ENCODE measurements at places on chromosomes 13 and 19.

- no peak for DNase-seq
These were observed 988.6 kb downstream of the PCDH17 start for GRCh38 chr13:58620176-58620575.

DNA sequence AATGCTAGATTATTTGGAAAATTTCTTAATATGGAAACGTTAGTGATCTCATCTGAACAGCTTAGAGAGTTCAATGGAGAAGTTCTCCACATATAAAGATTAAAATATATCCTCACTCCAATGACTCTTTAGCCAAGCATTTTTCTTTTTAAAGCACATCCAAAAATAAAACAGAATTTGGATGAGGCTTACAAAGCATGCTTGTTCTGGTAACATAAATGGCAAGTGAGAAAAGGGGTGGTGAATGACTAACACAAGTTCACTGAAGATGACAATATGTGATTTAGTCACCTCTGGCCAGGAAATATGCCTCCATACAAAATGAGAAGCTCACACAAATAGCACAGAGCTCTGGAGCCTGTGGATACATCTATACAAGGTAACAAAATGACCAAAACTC, 253.0 kb downstream of the PCDH20 start:
- no peak for DNase-seq

- no peak for DNase-seq
These were observed 216.1 kb upstream of the TMTC4 start for GRCh38 chr13:100890645-100891044.

DNA sequence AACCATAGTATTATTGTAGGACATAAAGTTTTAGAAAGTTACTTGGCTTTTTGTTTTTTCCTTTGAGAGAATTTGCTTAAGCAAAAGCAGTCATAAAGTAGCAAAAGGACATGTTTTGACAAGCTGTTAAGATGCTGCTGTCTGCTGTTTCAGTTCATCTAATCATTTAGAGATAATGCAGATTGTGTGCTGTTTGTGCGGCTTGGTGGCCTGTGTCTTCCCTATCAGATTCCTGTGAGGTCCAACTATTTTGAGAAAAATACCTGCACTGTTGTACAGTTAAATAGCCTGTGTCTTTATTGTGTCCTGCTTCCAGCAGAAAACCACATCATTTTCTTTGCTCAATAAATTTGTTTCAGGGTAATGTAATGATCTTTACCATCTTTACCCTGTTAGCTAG, 20.0 kb downstream of the UCHL3 start:
- DNase-seq, result no peak

DNA sequence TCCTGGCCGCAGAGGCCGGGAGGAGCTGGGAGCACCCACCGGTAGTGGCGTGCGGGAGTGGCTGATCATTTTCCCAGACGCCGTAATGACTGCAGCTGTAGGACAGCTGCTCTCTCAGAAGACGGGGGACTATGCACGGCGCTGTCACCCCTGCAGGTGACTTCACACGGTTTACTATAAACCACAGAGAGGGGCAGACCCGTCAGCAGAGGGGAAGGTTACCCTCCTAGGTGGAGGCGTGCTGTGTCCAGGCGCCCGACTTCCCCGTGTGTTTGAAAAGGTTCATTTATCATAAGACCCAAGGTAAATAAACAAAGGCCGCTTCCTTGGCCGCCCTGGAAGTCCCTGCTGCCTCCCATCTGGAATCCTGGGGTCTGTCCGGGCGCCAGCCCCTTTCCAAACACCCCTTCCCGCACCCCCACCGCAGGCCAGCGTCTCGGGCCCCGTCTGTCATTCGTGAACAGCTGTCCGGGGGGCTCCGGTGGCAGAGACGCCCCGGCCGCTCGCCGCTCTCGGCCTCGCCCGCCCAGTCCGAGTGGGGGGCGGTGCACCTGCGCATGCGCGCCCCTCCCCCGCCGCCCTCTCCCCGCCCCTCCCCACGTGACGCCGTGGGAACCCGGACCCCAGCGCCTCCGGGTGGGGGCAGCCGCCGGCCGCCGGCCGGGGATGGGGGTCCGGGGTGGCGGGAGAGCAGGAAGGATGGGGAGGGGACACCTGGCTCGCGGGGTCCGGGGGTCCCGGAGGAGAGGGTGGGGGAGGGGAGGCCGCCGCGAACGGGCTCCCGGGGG, 915 bp downstream of the SHC2 start:
- DNase-seq, result peak; percentile 62

- DNase-seq, result no peak
These were observed 45.8 kb downstream of the VWA8 start for GRCh38 chr13:41915081-41915480.

DNA sequence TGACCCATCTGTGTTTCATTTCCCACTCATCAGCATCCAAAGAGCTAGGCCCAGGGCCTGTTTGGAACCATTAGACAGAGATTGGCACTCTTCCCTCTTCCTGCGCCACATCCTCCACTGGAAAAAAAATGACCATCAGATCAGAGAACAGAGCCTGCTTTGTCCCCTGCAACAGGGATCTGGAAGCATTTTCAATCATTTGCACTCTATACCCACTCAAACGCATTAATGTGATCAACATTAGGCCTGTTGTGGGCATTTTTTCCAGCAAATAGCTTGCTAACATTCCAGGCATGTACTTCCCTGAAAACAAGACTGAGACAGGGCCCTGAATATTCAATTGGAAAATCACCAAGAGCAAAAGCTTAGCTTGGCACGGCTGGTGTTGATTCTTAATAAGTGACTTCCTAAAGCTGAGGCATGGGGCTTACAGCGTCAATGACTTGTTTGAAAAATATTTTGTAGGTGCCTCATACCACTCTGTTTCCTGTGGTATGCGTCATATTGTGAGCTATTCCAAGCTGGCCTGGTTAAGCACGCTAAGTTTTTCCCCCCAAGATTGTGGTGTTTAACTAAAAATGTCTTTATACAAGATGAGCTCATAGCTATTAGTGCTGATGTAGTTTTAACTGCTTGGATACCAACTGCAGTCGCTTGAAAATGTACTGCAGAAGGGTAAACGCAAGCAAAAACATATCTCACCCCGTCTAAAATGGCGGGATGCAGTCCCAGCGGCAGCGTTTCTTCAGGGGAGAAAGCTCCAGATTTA, 404.4 kb downstream of the SPRY2 start:
- no peak for DNase-seq

DNA sequence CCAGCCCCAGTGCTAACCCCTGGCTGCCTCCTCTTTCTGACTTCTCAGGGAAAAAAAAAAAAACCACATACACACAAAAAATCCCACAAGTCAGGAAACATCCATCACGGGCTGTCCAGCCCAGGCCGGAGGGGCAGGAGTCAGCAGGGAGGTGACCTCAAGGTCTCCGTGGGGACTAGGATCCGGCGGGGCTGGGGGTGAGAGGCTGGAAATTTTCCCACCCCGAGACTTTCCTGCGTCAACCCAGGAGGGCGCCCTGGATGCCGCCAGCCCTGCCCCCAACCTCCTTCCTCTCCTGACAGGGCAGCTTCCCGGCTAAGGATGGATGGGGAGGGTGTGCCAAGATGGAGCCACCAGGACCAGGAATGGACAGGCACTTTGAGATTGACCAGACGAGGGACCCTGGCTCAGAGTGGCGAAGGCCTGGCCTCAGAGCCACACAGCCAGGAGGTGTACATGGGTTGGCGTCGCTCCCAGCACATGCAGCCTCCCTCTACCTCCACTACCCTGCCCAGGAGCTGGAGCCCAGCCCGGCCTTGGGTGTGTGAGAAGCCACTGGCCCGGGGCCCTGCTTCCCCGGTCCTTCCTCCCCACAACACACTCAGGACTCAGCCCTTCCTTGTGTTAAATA, 33.3 kb downstream of the BLOC1S3 start:
- no peak for DNase-seq

DNA sequence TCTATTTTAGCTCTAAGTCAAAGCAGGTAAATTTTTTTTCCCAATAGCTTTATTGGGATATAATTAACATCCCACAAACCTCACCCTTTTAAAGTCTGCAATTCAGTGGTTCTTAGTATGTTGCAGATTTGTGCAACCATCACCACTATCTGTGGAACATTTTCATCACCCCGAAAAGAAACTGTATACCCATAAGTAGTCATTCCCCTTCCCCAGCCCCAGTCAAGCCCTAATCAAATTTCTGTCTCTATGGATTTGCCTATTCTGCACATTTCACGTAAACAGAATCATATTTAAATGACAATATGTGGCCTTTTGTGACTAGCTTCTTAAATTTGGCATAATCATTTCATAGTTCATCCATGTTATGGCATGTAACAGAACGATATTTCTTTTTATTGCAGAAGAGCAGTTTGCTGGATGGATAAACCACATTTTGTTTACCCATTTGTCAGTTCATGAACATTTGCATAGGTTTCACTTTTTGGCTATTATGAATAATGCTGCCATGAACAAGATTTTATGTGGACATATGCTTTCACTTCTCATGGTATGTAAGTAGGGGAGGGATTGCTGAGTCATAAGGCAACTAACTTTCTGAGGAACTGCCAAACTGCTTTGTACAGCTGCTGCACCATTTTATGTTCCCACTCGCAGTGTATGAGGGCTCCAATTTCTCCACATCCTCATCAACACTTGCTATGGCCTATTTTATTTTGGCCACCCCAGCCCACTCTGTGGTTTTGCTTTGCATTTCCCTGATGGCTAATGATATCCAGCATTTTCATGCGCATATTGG, 10.9 kb downstream of the SLC46A3 start:
- no peak for DNase-seq

- DNase-seq, result no peak
These were observed 47.4 kb downstream of the STOML3 start for GRCh38 chr13:38943231-38943630.

- no peak for DNase-seq
These were observed 44.5 kb downstream of the MLLT1 start for GRCh38 chr19:6235031-6235951.

DNA sequence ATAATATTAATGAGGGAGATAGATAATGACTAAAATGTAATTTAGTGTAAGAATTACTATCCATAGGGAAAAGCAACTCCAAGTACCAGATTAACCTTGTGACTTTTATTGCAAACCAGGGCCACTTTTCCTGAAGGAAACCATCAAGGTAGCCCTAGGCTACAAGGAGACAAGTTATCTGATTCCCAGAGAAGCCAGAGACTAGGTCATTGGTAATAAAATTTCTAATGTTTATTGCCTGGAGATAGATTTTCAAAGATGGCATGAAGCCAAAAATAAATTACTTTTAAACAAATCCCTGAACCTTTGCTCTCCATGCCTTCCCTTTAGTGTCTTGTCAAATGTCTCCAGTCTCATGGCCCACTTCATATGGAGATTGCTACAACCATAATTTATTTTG, 610.1 kb upstream of the SLC10A2 start:
- DNase-seq, result no peak

- DNase-seq, result no peak
These were observed 500.0 kb downstream of the DIAPH3 start for GRCh38 chr13:59663707-59664106.

- DNase-seq, result no peak
These were observed 9.9 kb downstream of the NACC1 start for GRCh38 chr19:13127811-13128575.

- DNase-seq, result no peak
These were observed 11.2 kb downstream of the IL17D start for GRCh38 chr13:20714563-20715329.

DNA sequence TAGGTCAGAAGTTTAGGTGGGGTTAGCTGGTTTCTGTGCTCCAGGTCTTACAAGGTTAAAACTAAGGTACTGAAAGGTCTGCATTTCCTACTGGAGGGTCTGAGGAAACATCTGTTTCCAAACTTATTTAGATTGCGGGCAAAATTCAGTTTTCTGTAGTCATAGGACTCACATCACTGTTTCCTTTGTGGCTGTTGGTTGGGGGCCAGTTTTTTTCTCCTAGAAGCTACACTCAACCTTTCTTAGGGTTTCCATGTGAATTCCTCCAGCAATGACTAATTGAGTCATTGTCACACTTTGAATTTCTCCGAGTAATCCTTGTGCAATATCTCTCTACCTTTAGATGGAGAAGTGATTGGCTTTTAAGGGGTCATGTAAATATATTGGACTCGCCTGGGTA, 773.4 kb upstream of the SLITRK1 start:
- DNase-seq, result no peak

DNA sequence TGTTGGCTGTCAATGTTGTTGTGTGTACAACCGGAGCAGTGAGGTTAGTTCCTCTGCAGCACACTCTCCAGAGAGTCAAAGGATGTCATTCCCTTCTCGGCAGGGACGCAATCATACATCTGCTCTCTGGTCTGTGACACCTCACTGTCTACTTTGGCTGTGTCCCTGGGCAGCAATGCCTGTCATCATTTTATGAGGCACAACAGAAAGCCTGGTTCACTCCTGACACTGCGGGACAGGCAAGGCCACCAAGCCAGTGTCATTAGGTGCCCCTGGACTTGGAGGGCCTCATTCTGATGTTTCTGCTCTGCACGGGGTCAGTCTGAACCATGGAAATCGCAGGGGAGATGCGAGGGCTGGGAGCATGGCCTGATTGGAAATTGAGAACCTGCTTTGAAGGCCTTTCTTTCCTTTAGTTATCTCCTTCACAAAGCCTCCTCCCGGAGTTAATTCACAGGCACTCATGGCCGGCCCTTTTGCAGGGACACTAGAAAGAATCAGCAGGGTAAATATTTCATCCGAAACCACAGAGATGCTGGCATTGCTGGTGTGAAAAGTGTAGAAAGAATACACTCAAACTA, 284.4 kb downstream of the ZNF536 start:
- DNase-seq, result no peak

DNA sequence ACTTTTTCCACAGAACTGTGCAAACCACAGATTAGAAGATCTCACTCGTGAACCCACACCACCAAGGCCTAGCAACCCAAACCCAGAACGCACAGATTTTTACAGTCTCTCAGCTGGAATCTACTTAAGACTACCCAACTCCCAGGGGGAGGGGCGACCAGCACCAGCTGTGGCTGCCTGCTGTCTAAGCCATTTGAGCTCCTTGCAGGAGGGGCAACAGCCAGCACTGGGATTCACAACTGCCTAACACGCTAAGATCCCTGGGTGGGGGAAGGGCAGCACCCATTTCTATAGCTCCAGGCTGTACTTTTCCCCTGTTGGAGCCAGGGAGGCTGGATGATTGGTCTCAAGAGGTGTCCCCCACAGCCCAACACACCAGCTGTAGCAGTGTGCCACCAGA, 368.8 kb downstream of the SUCLA2 start:
- no peak for DNase-seq

GRCh38 chr19:10679743-10680142, 21.5 kb upstream of the QTRT1 start:
- no peak for DNase-seq

GRCh38 chr13:91046715-91047327, 300.7 kb upstream of the MIR17HG start:
- DNase-seq, result no peak

DNA sequence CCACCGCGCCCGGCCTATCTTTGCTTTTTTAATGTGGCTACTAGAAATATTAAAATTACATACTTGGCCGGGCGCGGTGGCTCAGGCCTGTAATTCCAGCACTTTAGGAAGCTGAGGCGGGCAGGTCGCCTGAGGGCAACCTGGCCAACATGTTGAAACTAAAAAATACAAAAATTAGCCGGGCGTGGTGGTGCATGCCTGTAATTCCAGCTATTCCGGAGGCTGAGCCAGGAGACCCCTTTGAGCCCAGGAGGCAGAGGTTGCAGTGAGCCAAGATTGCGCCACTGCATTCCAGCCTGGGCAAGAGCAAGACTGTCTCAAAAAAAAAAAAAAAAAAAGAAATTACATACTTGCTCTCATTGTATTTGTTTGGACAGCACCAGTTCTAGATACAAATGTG, 34.8 kb upstream of the DPRX start:
- DNase-seq, result no peak

GRCh38 chr13:101915331-101915730, 462.9 kb downstream of the ITGBL1 start:
- DNase-seq, result peak; percentile 22
